PC-3 (cell line): ENCODE measurements at places on chromosomes 3 and 15. TPM values are rescaled to one million over a fixed set of nuclear protein-coding genes. Genes with fewer than 3 reads are reported as not detected.

Gene AGBL1
- not detected in 2 replicates for total RNA-seq

Gene AADACL2
- not detected in 2 replicates for total RNA-seq

Gene EHHADH
- 6.6 and 7.1 TPM in 2 replicates for total RNA-seq

- no peak for DNase-seq
Measured at GRCh38 chr15:100172356-100173024, 169.3 kb downstream of the ADAMTS17 start.

DNA sequence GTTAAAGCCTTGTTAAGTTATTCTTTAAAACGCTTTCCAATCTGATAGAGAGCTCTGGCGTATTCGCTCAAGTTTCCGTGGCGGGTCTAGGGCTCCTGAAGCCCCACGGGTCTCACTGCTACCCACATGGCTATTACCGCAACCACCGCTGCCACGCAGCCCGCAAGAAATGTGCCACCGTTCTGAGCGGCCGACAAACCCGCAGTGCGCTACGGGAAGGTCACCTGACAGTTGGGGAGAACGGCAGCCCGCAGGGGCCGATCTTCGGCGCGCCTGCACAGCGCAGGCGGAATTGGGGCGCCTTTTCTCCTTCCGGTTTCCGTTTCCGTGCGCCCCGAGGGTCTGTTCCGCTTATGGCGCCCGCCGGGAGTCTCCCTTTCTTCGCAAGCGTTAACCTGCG is 76.6 kb upstream of the SNRPN start:
- peak; percentile 36 for DNase-seq

- no peak for DNase-seq
Measured at GRCh38 chr3:55611121-55611520, 124.0 kb upstream of the WNT5A start.

GRCh38 chr15:70048198-70048565 is 49.5 kb downstream of the TLE3 start:
- DNase-seq = no peak

DNA sequence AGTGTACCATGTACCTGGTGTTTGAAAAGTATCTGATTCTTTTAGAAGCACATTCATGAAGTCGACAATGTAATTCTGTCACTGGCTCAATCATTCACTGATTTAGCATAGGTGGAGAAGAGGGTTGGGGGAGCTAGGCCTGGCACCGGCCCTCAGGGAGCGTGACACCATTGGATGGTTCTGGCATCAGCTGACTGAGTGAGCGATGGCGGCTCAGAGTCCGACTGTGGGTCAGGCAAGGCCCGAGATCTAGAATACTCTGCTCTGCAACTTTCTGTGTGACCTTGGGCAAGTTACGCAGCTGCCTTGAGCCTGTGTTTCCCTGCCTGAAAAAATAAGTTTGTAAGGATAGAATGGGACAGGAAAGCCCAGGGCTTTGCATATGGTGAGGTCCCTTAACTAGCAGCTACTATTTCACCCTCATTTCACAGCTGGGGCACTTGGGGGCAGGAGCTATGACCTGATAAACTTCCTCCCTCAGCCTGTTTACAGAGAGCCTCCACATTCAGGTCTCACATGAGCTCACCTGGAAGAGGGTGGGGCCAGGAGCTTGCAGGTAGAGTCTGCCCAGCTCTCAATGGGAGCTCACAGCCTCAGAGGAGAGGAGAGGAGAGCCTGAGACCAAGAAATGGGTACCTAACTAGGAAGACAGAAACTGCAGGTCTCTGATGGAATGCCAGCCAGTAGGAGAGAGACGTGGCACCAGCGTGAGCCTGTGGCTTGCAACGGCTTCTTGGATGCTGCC is 153.7 kb upstream of the TLE3 start:
- DNase-seq = no peak

DNA sequence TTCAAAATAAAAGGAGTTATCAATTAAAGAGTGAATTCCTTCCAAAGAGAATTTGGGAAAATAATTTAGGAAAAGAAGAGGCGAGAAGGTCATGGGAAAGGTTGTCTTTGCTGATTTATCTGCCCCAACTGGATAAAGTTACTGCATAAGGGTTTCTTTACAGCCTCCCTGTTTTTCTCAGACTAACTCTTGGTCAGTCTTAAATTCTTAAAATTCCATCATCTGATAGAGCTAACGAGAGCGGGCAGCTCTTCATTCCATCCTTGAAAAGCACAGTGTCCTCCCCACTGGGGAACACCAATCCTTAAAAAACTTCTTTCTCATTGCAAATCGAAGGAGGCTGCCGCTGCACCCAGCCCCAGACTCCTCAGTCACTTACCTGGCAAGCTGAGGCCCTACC is 107.2 kb downstream of the PGPEP1L start:
- DNase-seq = no peak

GRCh38 chr3:160860346-160860745 is 104.3 kb downstream of the PPM1L start:
- no peak for DNase-seq

- DNase-seq = no peak
Measured at GRCh38 chr3:52341123-52341522, 25.0 kb downstream of the DNAH1 start.

- no peak for DNase-seq
Measured at GRCh38 chr3:73624017-73624820, 522 bp downstream of the PDZRN3 start.

DNA sequence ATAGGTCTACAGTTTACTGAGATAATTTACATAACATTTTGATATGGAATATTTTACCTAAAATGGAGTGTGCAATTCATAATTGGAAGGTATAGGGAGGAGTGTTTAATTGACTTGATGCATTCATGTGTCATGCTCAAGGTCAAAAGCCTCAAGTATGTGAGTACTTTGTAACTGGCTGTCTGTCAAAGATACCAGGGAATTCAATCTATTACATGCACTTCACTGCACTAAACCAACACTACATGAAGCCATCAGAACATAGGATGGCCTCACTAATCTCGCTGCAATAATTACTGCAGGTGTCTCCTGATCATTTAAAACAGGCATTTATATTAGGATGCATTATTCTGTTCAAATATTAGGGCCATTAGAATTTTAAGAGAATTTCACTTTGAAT is 367.2 kb downstream of the CNTN4 start:
- no peak for DNase-seq
